ENCODE measurements at places on chromosomes 2 and 18. TPM values are rescaled to one million over a fixed set of nuclear protein-coding genes. Genes with fewer than 3 reads are reported as not detected.
A peak's percentile ranks its signal among the peaks of the same experiment; 100 is the strongest.

DNA sequence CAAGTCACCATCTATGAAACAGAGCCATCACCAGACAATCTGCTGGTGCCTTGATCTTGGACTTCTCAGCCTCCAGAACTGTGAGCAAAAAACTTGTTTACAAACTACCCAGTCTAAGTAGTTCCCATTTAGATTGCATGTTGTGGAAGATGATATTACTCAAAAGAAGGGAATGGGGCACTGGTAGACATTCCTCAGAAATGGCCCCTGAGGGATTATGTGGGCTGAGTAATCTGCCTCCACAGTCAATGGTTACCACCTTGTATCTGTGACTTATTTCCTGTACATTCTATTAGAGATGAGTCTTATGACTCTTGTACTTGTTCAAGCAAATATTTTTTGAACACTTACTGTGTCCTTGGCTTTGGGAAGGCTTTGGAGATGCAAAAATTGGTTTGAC is 160.4 kb downstream of the NUP35 start:
- DNase-seq = no peak

DNA sequence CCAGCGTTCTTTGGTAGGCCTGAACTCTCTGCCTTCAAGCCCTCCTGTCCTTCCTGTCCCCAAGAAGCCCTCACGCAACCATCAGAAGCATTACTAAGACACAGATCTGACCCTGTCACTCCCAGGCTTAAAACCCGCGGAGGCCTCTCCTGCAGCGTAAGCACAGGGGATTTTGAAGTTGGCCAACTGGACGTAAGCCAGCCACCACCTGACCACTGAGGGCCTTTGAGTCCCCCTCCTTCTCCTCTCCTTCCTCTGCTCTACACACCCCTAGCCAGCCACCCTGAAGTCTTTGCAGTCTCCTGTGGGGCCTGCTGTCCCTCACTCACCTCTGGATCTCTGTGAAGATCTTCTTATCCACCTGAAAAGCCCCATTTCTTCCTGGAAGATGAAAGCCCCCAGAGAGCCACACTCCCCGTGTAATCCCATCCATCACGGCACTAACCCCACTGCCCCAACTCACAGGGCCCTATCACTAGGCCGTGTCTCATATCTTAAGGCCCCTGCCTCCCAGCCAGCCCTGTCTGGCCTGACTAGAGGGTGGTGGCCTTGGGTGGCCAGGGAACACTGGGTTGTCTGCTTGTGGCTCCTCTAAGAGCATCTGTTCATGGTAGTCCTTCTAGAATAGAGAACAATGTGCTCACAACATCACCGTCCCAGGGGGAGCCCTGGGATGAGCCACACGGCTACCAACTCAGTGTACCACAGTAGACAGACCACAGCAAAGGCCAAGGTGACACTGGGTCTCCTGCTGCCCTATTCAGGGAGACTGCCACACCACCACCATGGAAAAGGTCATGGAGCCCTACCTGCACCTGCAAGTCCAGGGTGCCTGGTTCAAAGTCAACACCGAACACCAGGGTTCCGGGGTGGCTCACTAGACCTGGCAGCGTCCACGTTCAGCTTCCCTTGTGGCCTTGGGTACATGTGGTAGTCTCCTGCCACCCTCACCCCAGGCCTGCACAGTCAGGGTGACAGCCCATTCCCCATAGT is 191.6 kb downstream of the ZBTB7C start:
- DNase-seq = no peak

DNA sequence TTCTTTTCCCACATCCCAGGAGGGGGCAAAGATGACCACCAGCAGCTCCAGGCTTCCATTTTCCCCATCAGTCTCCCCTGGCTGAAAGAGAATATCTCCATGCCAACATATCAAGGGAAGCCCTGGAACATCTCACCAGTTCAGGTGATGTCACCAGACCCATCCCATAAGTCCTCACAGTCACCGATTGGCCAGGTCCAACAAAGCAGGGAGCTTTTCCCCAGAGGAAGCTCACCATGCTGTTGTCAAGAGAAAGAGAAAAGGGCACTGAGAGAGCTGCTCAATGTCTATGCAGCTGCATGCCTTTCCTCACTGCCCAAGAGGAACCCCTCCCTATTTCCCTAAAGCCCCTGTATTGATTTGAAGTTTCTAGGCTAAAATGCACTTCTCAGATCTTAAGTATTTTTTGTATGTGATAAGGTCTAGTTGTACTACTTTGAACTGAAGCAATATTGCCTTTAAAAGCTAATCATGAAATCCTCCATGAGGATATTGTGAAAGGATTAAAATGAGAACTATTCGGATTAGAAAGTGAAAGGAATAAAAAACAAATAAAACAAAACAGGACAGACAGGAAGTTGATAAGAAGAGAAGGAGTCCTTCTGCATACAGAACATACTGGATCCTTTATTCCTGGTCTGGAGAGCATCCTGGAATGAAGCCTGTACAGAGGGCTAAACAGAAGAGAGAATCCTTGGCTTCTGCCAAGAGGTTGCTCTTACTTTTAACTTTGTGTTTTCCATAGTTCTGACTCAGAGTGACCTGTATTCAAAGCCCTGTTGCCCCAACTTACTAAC is 45.2 kb upstream of the CTIF start:
- DNase-seq = peak; percentile 7

DNA sequence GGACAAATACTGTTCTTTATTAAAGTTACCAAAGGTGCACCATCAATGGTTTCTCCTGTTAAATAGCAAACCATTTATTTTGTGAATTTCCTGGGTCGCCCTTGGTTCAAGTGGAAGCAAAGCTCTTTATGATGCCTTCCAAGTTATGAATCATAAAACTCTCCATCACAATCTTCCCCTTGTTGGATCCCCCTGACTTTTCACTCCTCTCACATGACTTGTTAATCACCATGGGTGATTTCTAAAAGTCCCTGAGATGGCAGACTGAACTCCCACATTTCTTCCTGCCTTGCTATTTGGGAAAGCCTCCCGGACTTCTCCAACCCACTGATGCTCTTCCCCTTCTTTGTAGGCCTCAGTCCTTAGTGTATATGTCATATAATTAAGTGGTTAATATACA is 176.0 kb downstream of the THADA start:
- DNase-seq = no peak

DNA sequence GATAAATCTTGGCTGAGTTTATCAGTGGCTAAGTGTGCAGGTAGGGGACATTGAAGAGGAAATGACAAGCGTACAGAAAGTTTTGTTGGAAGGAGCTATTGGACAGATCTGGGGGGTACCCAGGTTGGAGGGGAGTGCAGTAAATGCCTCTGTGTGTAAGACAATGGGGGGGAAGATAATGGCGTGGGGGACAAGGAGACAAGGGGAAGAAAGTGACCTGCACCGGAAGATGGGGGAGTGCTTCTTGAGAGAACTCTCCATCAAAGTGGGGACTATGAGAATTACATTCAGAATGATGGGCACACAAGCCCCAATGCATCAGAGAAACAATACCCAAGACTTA is 190.0 kb downstream of the ALPK2 start:
- no peak for DNase-seq

GRCh38 chr2:16466133-16466820 is 199.4 kb downstream of the CYRIA start:
- no peak for DNase-seq

DNA sequence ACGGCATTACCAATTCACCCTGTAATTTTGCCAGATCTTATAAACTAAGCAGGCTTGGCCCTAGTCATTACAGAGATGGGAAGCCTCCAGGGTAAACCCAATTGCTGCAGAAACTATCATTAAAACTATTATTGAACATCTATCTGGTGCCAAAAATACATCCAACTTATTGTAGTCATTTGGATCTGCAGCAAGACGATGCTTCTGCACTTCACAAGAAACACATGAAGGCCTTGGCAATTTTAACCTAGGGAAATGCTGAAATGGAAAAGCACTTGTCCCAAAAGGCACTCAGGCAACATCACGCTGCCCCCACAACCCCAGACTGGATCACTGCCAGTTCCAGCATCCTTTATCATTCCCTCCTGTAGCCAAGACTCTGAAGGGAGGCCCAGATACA is 85.3 kb upstream of the ACVR2A start:
- no peak for DNase-seq

- no peak for DNase-seq
Measured at GRCh38 chr2:42443718-42444399, 49.9 kb downstream of the KCNG3 start.

- DNase-seq = no peak
Measured at GRCh38 chr2:111157071-111157661, 36.5 kb downstream of the BCL2L11 start.

DNA sequence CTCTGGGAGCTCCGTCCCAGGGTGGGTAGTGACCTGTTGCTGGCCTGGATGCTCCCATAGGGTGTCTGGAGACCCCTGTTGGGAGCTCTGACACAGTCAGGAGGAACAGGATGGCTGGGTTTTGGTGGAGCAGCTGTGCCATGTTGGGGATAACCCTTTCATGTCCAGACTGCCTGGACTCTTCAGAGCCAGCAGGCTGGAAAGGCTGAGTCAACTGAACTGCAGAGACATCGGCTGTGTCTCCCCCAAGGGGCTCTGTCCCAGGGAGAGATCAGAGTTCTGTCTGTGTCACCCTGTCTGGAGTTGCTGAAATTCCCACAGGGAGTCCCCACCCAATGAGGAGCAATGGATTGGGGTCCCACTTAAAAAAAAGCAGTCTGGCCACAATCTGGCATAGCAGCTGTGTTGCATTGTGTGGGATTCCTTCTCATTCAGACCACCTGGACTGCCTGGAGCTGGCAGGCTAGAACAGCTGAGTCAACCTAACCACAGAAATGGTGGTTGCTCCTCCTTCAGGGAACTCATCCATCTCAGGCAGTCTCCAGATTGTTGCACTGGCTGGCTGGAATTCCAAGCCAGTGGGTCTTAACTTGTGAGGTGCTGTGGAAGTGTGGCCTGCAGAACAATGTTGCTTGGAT is 37.2 kb downstream of the AGPS start:
- DNase-seq = no peak

DNA sequence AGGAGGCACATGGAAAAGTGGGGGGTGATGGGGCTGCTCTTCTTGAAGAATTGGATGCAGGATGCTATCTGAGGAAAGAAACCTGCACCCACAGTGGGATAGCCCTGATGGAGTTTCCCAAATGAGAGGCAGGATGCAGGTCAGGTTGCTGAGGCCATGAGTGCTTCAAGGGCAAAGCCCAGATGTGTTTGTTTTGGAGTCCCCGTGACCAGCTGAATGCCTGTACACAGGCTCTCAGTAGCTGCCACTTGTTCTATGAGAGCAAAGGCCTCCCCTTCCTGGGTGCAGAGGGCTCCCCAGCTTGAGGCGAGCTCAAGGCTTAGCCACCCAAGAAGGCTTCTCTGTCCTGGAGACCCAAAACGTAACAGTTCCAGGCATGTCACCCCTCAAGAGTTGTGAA is 192.7 kb downstream of the SEPTIN10 start:
- no peak for DNase-seq

DNA sequence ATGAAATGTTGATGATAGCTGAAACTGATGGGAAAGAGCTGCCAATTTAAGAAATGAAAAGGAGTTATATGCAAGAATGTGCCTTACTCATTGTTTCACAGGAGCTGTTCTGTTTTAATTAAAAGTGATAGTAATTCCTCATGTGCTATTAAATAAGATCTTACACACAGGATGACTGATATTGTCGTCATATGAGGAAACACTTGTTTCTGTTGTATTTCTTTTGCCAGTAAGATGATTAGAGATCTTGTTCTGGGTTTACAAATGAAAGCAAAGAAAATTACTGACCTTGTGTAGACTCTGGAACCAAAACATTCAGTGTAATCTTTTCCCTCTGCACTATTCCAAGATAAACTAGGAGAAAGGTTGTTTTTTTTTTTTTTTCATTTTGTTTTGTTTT is 123.6 kb downstream of the MAP3K20 start:
- DNase-seq = no peak

DNA sequence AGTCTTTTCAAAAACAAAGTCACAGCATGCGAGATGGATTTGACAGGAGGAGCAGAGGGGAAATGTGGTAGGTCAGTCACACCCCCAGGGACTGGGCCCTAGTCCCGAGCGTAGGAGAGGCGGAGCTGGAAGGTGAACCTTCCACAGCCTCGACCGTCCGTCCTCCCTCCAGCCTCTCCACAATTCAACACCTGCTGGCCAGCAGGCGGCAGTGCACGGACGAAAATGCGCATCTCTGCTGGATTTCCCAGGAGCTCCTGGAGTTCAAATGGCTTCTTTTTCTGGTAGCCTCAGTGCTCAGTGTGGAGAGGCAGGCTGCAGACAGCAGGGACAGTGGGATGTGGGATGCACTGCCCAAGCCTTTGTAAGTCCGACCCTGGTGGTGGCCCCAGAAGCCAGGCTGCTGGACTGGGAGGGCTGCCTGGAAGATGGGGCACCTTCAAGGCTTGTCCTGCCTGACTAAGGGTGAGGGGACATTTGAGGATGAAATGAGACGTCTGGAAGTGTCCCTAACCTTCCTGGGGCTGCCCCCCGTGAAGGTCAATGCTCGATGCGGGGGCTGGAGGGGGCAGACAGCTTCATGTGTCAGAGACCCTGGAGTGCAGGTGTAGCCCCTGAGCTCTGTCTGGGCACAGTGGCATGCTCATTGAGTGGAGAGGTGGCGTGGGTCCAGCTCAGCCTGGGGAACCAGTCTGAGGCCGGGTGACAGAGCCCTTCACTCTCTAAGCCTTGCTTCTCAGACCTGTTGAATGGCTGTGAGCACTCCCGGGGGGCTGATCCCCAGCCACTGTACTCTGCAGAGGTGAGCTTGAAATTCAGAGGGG is 189.5 kb downstream of the TFCP2L1 start:
- DNase-seq = peak; percentile 77

DNA sequence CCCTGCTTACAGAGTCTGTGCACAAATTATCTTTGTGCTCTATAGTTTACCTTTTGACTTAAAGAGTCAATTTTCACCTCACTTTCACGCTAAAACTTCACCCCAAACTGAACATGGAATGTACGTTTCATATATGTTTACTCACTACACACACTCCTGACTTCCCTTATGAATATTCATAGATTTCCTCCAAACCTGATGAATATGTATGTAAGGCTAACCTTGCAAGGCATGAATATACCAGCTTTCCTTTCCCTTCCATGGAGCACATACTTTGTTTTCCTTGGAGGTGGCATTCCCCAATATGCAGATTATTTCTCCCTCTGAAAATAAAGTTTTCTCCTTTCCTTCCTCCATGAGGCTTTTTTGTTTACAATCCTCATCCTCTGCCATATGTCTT is 48.4 kb upstream of the GPR39 start:
- no peak for DNase-seq

DNA sequence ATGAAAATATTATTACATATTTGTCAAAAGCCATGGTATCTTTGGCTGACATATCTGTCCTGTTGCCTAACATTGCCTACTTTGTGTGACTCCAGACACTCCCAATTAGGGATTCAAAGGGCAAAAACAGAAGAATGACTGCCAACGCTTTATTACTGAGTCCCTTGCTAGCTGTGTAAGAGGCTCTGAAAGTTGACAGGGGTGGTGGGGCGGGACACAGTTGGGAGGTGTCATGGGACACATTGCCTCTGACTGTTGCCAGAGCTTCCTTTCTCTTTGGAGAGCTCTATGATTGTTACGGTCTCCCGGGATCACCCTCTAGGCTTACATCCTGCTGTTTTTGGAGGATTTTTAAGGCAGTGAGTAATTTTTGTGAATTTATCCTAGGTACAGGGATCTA is 249.6 kb upstream of the ACVR2A start:
- no peak for DNase-seq

ZNF236 gene
- 7.4 TPM for total RNA-seq

DUSP19 gene
- 4.4 TPM for total RNA-seq

HDHD2 gene
- 15.8 TPM for total RNA-seq

LDAH gene
- total RNA-seq = 33.7 TPM

TET3 gene
- 8.7 TPM for total RNA-seq

DSG2 gene
- 9.7 TPM for total RNA-seq

DLGAP1 gene
- 0.17 TPM for total RNA-seq
